Thoracic aorta (tissue), 2 donors: ENCODE measurements at places on chromosomes 6 and 20. TPM values are rescaled to one million over a fixed set of nuclear protein-coding genes. Genes with fewer than 3 reads are reported as not detected.

TMEM244 gene
- not detected for total RNA-seq

PSMB1 gene
- 159 TPM for total RNA-seq

DNA sequence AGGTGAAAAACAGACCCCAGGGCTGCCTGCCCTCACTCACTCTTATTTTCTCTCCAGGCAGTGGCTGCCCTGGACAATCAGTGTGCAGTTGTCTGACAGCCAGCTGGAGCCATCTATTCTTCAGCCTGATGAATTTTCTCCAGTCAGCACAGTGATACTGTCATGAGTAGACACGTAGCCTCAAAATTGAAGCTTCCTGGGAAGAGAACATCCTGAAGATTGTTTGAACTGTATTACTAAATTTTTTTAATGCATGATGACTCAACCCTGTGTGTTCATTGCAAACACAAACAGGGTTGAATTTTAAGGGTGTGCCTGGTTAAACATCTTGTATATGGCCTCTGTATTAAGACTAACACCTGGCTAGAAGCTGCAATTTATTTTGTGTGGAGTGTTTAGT is 49.8 kb upstream of the STXBP5 start:
- H3K27me3 ChIP-seq, result no peaks in the 10 kb centered on the region
- H3K27ac ChIP-seq, result no peak overlapping the region
- H3K4me1 ChIP-seq, result no peaks in the 10 kb centered on the region
- H3K4me3 ChIP-seq, result no peak overlapping the region
- H3K36me3 ChIP-seq, result no peaks in the 10 kb centered on the region
- no peak for DNase-seq

- no peak overlapping the region for H3K27ac ChIP-seq
- no peak overlapping the region for H3K4me3 ChIP-seq
- no peaks in the 10 kb centered on the region for H3K4me1 ChIP-seq
- H3K36me3 ChIP-seq, result no peaks in the 10 kb centered on the region
These were observed 116.7 kb downstream of the UNC5CL start for GRCh38 chr6:40922281-40922680.

DNA sequence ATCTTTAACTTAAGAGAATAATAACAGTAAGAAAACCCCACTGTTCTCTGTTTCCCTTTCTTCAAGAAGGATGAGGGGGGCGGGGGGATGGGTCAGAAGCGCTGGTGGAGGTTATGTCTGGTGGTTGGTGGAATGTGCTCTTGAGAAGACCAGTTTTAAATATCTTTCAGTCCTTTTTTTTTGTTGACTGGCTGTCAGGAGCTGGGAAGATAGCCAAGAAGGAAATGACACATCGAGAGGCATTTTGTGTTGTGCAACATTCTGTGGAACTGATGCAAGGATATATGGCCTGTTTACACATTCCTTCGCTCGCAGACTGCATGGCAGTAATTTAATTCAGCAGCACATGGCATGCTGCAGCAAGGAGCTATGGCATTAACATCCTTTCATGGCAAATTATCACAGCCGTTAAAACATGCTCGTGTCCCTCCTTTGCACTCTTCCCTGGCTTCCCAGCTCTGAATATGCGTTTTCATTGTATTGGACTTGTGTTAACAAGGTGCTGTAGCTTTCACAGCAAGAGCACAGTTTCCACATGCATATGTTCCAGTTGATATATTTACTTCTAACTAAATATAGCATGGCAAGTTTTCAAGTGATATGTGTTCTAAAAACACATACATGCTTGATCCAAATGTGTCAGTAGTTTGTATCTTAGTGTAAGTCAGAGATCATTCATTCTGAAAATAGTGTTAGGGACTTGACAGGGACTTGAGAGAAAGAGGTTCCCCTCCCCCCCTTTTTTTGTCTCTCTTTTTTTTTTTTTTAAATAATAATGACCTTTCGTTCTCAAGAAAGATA is 68.2 kb upstream of the SUPT3H start:
- no peaks in the 10 kb centered on the region for H3K36me3 ChIP-seq
- peak; percentile 19 for DNase-seq
- H3K4me3 ChIP-seq, result peak overlapping the region; percentile 10
- peaks cover 21% of the 10 kb centered on the region for H3K4me1 ChIP-seq
- H3K27ac ChIP-seq, result no peak overlapping the region
- H3K27me3 ChIP-seq, result no peaks in the 10 kb centered on the region
